ENCODE measurements at places on chromosomes 12 and 14.

GRCh38 chr12:42145552-42146215 is 1.0 kb upstream of the GXYLT1 start:
- DNase-seq = no peak

DNA sequence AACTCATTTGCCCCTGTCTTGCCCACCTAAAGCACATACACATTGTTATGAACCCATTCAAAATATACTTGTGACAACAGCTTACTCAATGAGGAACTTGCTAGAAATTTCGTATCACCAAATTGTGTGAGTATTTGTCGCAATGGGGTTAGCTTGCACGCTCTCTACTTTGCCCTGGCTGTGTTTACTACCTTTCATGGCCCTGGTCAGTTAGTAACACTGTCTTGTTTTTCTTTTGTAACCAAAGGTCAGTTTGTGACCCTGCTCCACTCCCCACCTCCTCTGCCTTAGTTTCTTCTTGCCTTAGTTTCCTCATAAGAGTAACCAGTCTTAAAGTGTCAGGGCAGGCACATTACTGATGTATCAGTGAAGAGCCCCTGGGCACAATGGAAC is 205.8 kb upstream of the EEA1 start:
- DNase-seq = no peak

DNA sequence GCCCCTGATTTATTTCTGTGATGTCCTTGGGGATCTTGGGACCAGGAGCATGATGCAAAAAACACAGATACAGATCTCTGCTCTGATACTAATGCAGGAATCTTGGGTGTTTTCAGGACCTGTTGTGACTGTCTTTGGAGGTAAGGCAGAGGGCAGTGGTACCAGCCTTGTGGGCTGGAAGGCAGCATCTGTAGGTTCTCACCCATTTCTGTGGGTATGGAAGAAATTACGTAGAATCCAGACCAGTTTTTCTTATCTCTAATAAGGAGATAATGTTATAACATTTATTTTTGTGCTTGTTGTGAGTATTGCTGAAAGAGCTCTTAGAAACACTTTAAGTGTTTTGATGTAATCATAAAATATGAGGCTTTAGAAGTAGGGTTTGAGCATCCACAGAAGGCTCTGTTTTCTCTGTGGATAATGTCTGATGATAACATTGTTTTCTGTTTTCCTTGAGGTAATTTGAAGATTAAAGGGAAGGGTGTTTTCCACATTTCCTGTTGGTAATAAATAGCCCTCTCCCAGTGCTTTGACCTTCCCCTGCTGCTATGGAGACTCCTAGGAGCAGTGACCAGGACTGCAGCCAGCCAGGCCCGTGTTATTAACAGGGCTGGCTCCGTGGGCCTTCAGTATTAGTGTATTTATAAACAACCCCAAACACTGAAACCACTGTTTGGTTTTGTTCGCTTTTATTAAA is 9.4 kb upstream of the DCP1B start:
- DNase-seq = no peak

DNA sequence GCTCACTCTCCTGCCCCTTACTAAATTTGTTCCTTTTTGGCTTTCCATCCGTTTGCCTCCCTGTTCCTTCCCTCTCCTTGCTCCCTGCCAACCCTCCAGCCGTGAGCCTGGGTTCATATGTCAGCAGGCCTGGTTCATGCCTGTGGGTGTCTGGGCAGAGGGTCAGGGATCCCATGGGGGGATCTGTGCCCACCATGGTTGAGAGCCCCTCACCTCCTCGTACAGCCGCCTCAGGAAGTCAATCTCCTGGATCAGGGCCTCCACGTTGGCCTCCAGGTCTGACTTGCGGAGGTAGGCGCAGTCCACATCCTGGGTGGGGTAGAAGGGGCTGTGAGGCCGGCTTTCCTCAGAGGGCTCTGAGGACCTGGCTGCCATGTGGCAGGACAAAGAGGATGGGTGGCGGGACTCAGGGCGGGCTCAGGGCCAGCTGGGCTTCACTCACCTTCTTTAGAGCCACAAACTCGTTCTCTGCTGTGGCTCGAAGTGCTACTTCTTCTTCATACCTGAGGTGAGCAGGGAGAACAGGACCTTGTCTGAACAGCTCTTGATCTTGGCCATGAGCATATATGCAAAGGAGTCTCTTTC is 3.6 kb downstream of the KRT83 start:
- DNase-seq = no peak

DNA sequence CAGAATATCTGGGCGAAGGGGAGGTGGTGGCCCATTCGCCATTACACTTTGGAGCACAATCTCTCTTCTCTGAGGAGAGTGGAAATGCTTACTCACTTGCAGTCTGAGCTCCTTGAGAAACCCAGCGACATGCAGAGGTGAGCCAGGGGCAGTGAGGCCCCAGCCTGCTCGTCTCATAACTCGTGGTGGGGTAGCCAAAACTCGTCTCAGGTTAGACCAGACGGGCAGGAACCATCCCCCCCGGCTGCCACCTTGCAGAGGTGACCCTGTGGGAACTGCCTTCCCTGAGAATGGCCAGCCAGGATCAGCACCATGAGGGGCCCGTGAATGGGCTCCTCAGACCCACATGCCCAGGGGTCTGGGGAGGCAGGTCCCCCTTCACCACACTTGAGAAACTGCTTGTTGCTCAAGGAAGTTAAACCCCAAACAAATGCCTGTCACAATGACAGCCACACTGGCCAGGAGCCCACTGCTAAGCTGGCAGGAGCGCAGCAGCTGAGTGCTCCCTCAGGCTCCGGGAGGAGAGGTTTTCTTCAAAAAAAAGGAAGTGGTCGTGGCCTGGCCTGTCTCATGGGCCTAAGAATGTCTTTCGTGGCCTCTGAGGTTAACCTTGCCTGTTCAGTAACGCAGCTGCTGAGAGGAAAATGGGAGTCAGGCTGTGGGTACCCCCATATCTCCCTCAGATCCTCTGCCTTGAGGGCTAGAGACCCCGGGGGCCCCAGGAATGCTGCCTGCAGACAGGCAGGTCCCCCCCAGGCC is 9.2 kb upstream of the ALDH2 start:
- DNase-seq = no peak

GRCh38 chr12:128425666-128426331 is 158.8 kb downstream of the TMEM132C start:
- no peak for DNase-seq

- DNase-seq = no peak
Observed at GRCh38 chr14:75279153-75279762, 630 bp downstream of the FOS start.

- no peak for DNase-seq
Observed at GRCh38 chr12:124813782-124814181, 49.9 kb downstream of the SCARB1 start.

- peak; percentile 20 for DNase-seq
Observed at GRCh38 chr12:2057041-2057794, 4.4 kb downstream of the CACNA1C start.

- no peak for DNase-seq
Observed at GRCh38 chr12:115749071-115749841, 528.2 kb downstream of the MED13L start.

DNA sequence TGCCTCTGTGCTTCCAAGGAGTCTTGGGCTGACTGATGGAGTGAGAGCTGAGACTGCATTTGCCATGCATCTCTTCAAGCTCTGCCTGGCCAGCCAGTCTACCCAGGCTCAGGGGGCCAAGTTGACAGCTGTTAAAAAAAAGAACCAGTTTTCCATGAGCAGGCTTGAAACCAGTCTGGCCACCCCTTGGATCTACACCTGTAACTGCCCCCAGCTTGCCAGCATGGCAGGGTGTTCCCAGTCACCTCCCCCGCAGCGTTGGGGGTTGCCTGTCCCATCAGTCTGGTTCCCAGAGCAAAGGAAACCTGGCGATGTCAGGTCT is 202.7 kb downstream of the ZFP36L1 start:
- DNase-seq = no peak

DNA sequence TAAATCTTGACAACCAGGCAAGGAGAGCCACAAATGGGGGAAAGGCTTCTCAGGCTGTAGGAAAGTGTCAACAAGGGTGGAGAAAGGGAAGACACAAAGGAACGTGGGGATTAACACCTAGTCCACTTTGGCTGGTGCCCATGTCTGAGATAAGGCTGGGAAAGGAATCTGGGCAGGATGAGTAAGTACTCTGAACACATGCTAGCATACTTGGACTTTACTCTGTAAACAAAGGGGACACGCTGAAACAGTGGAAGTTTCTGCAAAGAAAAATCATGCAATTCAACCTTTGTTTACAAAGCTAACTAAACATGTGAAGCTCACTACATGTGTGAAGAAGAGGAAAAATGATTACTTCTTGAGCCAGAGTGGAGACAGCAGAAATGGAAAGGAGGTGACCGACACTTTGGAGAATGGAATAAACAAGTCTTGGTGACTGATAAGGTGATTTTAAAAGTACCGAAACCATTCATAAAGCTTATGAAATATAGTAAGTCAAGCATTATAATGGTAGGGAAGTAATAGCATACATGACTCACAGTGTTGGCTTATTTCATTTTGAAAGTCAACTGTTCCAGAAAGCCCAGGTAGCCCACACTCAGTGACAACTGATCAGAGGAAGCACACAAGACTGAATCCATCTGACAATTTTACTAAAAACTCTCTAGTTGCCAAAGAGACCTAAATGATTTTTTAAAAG is 13.2 kb downstream of the CPNE8 start:
- DNase-seq = no peak

GRCh38 chr14:50676814-50677516 is 8.9 kb upstream of the SAV1 start:
- DNase-seq = no peak

DNA sequence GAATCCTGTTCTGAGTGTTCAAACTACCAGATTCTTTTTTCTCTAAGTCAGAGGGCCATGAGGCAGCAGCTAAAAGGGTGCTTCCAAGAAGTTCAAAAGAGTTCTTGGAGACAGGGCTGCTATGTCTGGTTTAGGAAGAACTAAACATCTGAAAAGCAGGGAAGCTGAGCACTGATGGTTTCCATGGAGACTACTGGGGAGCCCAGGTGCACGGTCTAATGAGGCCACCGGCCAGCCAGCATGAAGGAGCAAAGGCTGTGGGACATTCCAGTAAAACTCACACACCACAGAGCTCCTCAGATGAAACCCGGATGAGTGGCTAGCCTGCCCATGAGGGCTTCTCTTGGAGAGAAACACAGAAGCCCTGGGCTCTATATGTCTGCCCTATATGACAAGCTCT is 97.3 kb downstream of the KCNK10 start:
- no peak for DNase-seq

DNA sequence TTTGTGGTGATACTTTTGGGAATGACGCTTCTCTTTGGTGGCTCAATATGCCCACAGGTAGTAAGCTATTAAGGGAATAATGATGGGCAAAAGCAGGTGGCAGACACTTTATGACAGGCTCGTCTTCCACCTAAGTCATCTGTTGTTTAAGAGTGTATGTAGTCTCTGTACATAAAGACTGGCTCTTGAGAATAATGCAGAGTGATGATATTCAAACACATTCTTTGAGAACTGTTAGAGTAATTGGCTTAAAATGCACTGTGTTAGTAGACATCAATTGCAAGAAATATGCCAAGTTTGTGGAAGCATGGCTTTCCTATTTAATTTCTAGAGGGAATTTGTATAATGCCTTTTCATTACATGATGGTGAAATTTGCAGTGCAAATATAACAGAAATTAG is 694.8 kb upstream of the MIS18BP1 start:
- DNase-seq = no peak

GRCh38 chr12:125402874-125403789 is 337.9 kb downstream of the AACS start:
- no peak for DNase-seq

Data from activated T-cell treated with anti-CD3 and anti-CD28 coated beads for 24 hours (primary cell).